ENCODE measurements at places on chromosomes 5 and 9.
A peak's percentile ranks its signal among the peaks of the same experiment; 100 is the strongest.

GRCh38 chr9:17719053-17719452, 140.2 kb downstream of the SH3GL2 start:
- no peak for DNase-seq

GRCh38 chr9:30348904-30349303, 2035.5 kb upstream of the ACO1 start:
- no peak for DNase-seq

GRCh38 chr5:149376104-149376503, 3.0 kb downstream of the IL17B start:
- no peak for DNase-seq

- no peak for DNase-seq
Observed at GRCh38 chr5:160271836-160272235, 40.5 kb downstream of the CCNJL start.

DNA sequence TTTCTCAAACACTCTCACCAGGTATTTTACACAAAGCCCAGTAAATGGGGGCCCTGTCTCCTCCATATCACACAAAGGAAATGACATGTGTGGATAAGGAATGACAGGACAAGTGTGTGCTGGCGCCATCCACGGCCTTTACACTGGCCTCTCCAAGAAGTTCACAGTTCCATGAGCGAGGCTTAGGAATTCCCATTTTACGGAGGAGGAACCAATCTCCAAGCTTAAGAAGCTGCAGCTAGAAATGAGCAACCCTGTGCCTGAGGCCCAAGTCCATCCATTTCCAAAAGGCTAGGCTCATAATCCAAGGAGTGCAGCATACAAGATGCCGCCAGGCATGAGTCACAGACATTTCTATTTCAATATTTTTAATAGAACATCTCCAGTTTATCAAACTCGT, 203.4 kb downstream of the AUH start:
- no peak for DNase-seq

GRCh38 chr9:133349965-133350616, 2.1 kb downstream of the RPL7A start:
- DNase-seq, result no peak

GRCh38 chr5:76402251-76402885, 717 bp upstream of the IQGAP2 start:
- DNase-seq, result peak; percentile 75

DNA sequence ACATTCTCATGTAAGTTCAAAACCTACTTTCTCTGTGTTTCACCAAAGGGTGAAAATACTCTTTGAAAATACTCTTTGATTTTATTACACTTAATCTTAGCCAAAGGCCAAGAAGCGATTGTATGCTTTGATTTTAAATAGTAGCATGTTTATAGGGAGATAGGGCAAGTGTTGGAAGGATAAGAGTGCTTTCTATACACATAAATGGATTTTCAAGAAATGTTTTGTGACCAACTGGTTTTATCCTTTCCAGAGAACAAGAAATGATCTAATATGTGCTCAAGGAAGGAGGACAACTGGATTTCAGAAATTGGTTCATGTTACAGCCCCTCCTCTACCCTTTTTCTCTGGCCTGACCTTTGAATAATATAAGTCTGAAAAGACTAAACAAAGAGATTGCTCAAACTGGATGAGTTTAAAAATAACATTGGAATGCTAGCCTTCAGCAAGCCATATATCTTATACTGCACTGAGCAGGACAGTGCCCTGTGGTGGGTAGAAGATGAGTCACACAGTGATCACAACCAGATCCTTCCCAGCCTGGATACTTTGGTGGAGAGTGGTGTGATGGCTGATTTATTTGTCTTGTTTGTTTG, 13.1 kb downstream of the PALM2AKAP2 start:
- DNase-seq, result no peak

DNA sequence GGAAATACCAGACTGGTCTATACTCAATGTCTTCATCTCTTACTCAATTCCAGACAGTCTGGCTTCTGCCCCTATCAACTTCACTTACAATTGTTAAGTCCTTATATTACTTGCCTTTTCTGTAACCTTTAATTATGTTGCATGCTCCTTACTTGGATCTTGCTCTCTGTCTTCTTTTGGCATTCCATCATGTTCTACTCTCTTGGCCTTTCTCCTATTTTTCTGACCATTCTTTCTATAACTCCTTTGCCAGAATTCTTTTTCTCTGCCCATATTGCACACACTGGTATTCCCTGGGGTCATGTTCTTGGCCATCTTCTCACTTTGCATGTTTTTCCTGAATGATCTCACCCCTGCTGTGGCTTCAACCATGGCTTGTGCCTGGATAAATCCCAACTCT, 209.8 kb upstream of the ZNF462 start:
- DNase-seq, result no peak

DNA sequence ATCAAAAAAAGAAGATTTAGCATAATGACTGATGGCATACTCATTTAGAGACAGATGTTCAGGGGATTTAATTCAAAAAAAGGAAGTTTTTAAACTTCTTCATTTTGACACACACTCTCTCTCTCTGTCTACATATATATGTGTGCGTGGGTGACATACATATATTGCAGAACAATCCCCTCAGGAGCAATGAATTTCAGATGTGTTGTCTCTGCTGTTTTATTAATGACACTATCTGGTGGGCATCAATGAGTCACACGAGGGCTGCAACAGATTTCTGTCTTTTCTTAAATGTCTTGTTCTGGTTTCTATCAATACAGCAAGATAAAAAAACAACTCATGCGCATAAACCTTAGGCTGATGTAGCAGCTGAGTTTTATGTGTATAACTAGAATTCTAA, 123.5 kb upstream of the SLCO6A1 start:
- DNase-seq, result no peak

DNA sequence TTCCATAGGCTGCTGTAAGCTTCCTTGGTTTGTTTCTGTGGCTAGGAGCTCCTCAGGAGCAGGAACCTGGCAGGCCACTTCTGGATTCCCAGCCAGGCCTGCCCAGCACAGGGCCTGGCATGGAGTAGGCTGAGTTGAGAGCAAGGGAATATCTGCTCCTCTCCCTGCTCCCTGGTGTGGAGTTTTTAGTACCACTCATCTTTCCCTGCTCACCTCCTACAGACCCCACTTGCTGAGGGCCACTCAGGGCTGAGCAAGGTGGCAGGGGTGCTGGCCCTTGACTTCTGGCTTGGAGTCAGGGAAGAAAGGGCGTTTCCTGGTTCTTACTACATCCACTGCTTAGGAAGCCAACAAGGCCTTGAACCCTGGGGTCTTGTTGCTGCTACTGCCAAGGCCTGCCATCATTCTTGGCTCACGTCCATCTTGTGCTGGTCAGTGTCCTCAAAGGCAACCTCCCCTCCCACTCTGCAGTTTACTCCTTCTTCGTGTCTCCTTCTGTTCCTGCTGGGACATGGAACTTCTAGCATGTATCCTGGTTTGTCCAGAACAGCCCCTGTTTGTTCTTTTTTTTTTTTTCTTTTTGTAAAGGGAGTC, 54.9 kb downstream of the PSD2 start:
- DNase-seq, result no peak

- DNase-seq, result no peak
Observed at GRCh38 chr5:99033014-99033900, 104.5 kb upstream of the CHD1 start.

GRCh38 chr5:175740014-175740413, 82.1 kb downstream of the HRH2 start:
- DNase-seq, result no peak

GRCh38 chr5:2697446-2698200, 53.9 kb downstream of the IRX2 start:
- DNase-seq, result no peak

DNA sequence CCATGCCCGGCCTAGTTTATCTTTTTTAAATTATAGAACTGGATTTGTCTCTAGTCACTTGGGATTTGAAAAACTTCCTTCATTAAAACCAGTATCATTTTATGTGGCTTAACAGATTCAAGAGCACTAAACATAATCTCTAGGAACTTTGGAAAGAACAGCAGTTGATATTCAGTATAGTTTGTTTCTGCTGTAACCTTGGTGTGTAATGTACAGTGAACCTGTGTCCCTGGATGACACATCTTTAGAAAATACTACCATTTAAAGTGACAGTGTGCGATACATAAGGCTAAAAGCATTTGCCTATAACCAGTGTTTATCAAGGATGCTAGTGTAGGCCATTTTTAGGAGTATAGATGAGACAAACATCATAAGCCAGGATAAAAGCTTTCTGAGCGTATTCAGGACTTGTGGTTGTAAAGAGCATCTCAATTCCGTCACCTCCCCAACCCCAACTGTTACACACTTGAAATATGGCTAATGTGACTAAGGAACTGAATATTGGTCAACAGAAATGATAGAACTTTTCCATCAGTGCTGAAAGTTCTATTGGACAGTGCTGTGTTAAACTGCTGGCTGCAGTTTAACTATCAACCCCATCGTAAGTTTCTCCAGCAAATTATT, 4.4 kb downstream of the SNX18 start:
- no peak for DNase-seq

GRCh38 chr5:115428676-115429075, 115.9 kb downstream of the FEM1C start:
- DNase-seq, result no peak

DNA sequence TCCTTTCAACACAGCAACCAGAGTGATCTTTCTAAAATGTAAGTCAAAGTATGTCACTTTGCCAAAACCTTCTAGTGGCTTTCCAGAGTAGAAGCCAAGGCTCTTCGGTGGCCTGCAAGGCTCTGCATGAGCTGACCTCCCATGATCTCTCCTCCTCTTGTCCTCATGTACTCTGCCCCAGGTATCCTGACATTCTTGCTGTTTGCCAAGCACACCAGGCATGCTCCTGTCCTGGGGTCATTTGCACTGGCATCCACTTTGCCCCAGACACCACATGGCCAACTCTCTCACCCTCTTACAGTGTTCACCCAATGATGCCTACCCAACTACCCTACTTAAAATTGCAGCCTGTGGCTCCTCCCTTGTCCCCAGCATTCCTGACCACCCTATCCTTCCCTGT, 86.3 kb downstream of the ZNF618 start:
- no peak for DNase-seq

DNA sequence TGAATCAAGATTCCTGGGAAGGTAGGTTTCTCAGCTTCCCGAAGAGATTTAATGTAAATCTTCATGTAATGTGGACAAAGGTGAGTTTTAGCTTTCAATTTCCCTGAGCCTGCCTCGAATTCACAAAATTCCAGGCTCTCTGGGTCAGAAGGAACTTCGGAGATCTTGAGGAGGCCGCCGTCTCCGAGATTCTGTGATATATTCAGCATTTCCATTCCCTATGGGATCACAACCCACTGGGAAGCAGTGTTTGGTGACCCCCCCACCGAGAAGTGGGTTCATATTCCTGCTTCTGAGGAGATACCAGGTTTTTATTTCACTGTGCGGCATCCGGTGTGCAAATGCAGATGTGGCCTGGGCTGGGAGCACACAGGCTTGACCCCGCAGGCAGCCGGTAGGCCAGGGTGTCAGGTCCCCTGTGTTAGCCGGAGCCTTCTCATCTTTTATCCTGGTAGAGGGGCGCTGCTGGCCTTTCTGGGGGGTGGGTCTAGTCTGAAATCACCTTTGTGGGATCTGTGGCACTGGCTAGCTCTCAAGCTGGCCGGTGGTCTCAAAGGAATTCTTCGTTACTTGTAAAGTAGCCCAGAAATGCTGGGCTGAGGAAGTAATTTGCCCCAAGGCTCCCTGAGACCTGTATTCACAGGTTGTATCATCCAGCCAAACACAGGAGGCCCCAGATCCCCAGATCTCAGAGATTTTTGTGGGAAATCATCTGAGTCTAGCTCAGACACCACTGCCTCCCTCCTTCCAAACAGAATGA, 1.4 kb downstream of the PLEKHG4B start:
- DNase-seq, result no peak

DNA sequence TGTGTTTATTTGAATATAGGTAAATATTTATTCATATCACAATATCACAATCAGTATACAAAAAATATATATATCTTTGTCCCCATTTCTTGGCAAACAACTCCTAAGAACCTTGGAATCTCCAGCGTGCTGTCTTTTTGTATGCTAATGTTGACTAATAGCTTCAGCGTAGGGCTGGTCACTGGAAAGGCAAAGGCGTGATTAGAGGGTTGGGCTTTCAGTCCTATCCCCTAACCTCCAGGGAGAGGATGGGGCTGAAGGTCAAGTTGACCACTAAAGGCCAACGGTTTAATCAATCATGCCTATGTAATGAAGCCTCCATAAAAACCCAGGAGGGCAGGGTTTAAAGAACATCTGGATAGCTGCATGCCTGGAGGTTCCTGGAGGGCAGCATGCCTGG, 79.6 kb upstream of the BNC2 start:
- no peak for DNase-seq

DNA sequence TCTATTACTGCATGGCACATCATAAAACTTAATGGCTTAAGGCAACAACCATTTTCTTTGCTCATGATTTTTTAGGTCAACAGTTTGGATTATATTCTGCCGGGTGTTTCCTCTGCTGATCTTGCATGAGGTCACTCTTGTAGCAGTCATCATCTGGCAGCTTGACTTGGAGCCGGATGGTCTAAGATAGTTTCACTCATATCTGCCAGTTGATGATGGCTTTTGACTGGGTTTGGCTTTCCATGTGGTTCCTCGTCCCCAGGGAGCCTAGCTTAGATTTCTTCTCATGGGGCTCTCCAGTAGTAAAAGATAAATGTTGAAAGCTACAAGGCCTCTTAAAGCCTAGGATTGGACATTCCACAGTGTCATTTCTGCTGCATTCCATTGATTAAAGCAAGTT, 27.4 kb downstream of the LNPEP start:
- DNase-seq, result no peak

DNA sequence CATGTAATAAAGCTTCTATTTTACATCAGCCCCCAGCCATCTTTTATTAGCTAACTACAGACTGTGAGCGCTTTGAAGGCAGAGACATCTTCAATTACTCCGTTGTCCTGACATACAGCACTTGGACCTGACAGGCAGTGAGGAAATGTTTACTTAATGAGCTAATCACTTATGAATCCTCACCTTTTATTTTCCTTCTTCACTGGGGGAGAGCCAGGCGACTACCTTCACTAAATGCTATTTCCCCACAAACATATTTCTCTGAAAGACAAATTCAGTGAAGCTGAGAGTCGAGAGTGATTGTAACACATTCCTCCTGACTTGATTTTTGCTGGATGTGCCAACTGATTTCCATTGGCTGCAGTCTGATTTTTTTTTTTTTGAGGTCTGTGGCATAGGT, 192.1 kb upstream of the CLINT1 start:
- no peak for DNase-seq

- no peak for DNase-seq
Observed at GRCh38 chr5:142078221-142078620, 30.4 kb upstream of the NDFIP1 start.

- DNase-seq, result no peak
Observed at GRCh38 chr9:4375424-4376200, 75.7 kb upstream of the GLIS3 start.

- no peak for DNase-seq
Observed at GRCh38 chr9:98488571-98489312, 220.0 kb downstream of the GABBR2 start.

DNA sequence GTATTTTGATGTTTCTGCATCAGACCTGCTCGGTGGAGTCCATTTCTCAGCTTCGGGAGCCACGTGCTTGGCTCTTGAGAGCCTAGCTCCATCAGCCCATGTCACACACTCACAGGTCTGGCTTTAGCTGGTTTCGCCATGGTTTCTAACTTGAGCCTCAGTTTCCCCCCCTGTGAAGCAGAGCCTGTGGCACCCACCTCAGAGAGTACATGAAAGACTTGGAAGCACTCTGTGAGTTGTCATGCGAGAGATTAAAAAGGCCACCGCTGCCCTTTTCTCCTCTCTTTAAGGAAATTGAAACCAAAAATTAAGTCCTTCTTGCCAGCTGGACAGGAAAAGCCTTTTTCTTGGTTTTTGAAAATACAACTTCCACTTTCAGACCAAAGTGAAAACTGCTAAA, 8.8 kb downstream of the TENT4A start:
- DNase-seq, result no peak
